ENCODE measurements at places on chromosomes 5 and 9.

DNA sequence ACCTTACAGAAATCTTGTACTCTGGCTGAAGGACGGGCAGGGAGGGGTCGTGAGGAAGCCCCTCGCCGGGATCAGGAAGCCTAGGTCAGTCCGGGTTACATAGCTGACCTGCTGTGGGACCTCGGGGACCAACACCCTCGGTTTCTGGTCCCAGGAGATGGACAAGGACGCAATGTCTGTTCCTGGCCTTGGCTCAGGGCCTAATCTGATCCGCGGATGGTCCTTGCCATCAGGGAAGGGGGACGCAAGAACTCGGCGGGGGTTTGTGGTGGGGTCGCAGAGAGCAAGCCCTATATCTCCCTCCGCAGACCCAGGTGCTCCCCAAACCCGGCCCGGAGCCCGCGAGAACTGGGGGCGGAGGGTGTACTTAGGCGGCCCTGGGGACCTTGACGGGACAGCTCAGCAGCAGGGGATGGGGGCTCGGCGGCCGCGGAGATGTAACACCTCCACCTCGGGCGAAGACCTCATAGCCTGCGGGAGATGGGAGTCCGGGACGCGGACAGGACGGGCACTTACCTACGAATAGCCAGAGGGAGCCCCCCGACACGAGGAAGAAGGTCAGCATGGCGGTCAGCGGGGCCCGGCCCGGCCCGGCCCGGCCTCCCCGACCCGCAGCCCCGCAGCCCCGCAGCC is 353 bp downstream of the ACSL6 start:
- DNase-seq, result no peak

DNA sequence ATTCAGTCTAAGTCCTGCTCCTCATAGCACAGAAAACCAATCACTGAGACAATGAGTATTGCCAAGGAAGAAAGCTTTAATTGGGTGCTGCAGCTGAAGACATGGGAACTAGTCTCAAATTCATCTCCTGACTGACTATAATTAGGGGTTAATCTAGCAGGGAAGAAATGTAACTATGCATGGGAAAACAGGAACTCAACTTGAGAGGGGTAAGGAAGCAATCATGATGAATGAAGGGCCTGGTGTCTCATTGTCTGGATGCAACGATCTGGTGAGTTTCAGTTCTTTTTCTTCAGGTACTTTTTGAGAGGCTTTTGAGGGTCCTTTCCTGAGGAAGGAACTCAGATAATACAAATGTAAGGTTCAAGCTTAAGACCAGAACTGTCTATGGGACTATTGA is 24.0 kb upstream of the OCLN start:
- DNase-seq, result no peak

DNA sequence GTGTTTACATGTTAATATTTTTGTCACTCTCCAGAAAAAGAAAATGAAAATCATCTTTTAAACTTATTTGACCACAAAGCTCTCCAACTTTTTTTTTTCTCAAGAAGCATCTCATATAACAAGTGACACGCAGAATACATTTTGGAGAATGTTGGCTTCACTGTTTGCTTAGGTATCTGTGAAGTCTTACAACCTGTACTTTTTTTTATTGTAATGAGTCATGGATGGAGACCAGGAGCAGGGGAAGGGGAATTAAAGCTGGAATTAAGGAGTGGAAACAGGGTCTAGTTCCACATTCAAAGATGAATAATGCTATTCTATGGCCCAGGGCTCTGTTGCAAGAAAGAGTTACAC is 211.9 kb downstream of the MAN2A1 start:
- no peak for DNase-seq

DNA sequence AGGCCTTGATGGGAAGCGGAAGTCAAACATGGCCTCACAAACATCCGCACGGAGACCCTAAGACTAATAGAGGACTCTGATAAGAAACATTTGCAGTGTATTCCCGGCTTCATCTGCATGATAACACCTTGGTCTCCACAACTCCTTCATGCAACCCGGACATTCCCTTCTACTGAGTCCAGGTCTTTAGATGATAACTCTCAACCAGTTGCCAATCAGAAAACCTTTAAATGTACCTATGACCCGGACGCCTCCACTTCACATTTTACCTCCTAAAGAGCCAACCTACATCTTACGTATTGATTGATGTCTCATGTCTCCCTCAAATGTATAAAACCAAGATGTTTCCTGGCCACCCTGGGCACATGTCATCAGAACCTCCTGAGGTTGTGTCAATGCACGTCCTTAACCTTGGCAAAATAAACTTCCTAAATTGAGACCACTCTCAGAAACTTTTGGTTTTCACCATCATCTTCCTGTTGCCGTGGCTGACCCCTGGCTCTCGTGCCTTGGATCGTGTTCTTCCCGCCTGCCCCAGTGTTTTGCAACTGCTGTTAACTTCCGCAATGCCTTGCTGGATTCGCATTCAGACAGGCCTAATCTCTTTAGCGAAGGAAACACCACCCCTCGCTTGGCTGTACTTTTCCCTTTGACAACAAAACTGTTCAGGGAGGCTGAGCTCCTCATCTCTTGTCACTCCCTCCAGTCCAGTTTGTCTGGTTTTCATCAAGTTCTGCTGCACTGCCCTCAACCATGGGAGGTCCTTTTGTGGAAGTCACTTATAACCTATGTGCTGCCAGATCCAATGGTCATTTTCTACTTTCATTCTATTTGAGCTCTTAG is 1.1 kb upstream of the DAP start:
- DNase-seq, result no peak

GRCh38 chr5:159550951-159551350 is 220.7 kb upstream of the IL12B start:
- DNase-seq, result no peak

GRCh38 chr5:159097784-159098602 is 1.7 kb downstream of the EBF1 start:
- no peak for DNase-seq

GRCh38 chr5:438481-438981 is 4.4 kb upstream of the EXOC3 start:
- no peak for DNase-seq

DNA sequence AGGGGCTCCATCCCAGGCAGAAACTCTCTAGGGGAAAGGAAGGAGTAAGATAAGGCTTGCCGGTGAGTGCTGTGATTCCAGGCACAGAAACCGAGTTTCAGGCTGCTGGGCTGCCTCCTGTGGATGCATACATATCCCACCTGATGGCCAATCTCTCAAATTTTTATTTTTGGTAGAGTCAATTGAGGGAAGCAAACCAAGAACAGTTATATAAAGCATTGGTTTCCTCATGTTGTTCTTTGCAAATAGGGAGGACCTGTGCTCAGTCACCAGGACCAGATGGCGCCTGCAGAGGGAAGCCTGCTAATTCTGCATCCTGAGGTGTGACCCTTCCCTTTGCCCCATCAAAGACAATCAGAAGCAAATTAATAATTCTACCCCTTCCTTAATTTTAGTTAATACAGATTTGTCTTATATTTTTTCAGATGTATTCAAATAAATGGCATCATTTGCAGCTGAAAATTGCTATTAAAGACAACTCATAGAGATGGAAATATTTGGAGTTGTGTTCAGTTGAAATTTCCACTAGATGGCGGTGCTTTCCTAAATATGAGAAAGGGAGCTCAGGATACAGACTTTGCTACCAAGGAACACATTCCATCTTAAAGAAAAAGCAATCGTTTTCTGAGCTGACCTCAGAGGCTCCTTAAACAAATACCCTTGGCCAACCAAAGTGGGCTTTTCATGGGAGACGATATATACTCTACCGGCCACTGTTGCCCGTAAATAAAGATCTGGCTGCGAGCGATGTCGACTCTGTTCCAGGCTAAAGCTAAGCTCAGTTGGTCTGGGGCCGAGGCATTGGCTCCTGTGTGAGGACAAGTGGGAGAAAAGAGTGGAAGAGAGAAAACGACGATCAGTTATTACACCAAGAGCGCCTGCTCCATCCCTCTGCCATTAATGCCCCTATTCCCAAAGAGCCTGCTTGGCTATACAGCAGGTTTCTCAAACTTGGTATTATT is 225.7 kb upstream of the KLF9 start:
- DNase-seq, result peak; percentile 77

- no peak for DNase-seq
These were observed 58.0 kb upstream of the RNF130 start for GRCh38 chr5:180129291-180130190.

- DNase-seq, result no peak
These were observed 113.8 kb upstream of the VCAN start for GRCh38 chr5:83357621-83358231.

DNA sequence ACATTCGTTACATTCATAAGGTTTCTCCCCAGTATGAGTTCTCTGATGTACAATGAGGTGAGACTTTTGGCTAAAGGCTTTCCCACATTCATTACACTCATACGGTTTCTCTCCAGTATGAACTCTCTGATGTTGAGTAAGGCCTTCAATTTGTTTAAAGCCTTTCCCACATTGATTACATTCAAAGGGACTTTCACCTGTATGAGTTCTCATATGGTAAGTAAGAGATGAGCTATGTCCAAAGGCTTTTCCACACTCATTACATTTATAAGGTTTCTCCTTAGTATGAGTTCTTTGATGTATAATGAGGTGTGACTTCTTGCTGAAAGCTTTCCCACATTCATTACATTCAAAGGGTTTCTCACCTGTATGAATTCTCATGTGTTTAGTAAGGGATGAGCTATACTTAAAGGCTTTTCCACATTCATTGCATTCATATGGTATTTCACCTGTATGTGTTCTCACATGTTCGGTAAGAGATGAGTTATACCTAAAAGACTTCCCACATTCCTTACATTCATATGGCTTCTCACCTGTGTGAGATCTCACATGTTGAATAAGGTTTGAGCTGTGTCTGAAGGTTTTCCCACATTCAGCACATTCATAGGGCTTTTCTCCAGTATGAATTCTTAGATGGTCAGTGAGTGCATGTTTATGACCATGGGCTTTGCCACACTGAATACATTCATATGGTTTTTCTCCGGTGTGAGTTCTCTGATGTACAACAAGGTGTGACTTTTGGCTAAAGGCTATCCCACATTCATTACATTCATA is 13.5 kb downstream of the ZFP37 start:
- no peak for DNase-seq

DNA sequence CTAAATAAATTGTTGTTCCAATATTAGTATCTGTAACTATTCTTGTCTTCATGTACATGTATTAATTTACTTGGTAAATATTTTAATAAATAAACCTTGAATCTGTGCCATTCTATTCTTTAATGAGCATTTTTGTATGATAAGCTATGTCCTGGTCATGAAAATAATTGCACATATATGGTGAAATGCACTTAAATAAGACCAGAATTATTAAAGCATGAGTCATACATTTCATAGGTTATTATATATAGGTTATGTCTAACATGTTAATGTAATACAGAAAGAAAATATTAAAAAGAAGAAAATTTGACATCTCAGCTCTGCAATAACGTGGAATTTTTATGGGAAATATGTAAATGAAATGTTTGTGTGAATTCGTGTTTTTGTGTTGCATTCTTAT is 1168.1 kb downstream of the TAF11L14 start:
- no peak for DNase-seq

DNA sequence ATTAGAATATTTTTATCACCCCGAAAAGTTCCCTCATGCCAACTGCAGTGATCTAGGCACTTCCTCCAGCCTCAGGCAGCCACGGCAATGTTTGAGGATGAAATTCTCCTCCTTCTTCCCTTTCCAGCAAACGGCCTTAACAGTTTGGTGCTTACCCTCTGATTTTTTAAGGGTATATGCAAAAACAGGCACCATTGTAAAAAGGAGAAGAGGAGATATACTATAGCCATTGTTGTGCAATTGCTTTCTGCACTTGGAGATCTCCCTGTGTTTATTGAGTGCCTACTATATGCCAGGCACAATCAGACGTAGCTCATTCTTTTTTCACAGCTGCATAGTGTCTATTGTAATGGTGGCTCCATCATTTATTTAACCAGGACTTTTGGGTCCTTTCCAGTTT is 29.4 kb downstream of the GSN start:
- DNase-seq, result no peak

GRCh38 chr5:140150201-140150600 is 24.5 kb downstream of the IGIP start:
- no peak for DNase-seq

DNA sequence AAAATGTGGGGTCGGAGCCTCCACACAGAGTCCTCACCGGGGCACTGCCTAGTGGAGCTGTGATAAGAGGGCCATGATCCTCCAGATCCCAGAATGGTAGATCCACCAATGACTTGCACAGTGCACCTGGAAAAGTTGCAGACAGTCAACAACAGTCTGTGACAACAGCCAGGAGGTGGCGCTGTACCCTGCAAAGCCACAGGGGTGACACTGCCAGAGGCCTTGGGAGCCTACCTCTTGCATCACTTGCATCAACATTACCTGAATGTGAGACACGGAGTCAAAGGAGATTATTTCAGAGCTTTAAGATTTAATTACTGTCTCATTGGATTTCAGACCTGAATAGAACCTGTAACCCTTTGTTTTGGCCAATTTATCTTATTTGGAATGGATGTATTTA is 614.1 kb upstream of the CDH9 start:
- no peak for DNase-seq
